ENCODE measurements at places on chromosomes 2 and 18.

DNA sequence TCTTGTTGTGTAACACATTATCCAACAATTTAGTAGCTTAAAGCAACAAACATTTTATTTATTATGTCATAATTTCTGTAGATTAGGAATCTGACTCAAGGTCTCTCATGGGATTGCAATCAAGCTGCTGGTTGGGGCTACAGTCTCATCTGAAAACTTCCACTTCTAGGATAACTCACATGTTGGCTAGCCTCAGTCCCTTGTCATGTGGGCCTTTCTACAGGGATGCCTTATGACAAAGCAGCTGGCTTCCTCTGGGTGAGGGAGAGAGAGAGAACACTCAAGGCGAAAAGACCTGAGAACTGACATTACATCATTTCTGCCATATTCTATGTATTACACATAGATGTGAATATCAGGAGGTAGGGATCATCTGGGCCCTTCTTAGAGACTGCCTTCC lies 317.9 kb upstream of the VRK2 start:
- DNase-seq, result no peak

DNA sequence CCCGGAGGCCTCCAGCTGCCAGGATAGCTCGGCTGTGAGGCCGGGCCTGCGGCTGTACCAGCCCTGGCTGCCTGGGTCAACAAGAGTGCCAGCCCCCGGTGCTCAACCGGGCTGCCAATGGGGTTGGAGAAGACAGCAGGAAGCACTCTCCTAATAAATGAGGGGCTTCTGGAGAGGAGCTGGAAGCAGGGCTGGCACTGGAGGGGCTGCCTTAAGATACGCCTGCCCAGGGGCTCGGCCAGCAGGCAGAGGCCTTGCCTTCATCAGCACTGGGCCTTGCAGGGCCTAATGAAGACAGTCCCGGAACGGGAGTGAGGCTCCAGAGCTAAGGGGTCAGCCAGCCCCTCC lies 73.6 kb downstream of the TEX51 start:
- no peak for DNase-seq

GRCh38 chr18:11261486-11261885 lies 112.1 kb upstream of the PIEZO2 start:
- no peak for DNase-seq

GRCh38 chr2:221850076-221850475 lies 278.0 kb upstream of the EPHA4 start:
- no peak for DNase-seq

DNA sequence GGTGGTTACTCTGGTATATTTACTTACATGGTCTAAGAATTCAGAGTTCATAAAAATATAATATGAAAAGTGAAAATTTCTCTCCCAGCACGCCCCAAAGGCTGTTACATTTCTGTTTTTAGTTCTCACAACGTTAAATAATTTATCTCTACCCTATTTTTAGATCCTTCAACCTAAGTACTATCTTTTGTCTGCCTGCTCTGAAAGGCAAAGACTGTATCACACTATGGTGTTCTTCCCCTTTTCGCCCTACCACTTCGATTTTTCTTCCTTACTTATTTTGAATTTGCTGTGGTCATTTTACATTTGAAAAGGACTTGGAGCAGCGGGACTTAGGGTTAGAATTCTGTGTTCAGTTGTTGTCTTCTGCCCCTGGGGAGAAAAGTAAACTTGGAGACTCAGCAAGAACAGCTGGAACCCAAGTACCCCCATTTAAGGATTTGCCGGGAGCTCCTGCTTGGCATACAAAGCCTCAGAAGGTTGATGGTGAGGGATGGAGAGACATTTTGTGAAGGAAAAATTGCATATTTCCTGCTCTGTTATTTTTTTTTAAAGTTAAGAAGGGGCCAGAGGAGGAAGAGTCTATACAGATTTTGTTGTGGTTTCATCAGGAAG lies 19.0 kb downstream of the ADAM23 start:
- DNase-seq, result no peak

- DNase-seq, result no peak
These were observed 3.9 kb upstream of the SH3RF3 start for GRCh38 chr2:109124982-109125592.

GRCh38 chr2:134705861-134706586 lies 12.8 kb downstream of the TMEM163 start:
- no peak for DNase-seq

- no peak for DNase-seq
These were observed 3.1 kb upstream of the TMEM150A start for GRCh38 chr2:85605406-85606115.

DNA sequence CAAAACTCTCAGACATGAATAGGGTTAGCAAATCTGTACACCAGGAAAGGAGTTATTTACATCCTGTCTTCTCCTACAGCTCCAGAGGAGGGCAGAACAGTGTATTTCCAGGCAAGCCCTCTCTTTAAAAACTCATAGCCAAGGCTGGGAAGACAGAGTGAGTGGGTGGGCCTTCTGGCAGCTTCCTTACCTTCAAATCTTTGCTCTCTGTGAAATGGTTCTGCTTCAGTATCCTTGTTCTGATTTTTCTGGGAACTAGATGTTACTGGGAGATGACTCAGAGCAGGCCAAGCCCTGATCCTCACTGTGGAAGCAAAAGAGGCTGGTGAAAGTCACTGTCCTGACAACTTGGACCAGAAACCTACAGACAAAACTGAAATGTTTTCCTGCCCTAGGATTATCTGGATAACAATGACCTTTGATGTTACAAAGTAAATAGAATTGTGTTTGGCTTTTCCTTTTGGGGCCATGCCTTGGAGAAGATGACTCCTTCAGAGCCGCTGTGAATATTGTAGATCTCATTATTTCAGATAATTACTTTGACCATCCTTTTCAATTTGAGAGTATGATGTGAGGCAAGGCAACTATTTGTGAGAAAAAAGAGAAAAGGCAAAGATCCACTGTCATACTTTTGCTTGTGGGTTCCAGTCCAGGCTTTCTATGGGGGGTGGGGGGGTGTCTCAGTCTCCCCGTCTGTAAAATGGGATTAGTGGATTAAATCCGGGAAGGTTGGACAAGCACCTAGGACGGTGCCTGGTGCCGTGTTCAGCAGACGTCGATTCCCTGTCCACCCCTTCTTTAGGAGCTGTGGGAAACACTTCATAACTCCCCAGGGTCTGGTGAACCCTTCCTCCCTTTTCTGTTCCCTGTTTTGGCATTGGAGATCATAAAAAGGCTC lies 644 bp upstream of the QPCT start:
- no peak for DNase-seq

GRCh38 chr2:219495531-219496122 lies 3.1 kb upstream of the GMPPA start:
- DNase-seq, result no peak

- DNase-seq, result no peak
These were observed 38.7 kb downstream of the PROC start for GRCh38 chr2:127456960-127457359.

DNA sequence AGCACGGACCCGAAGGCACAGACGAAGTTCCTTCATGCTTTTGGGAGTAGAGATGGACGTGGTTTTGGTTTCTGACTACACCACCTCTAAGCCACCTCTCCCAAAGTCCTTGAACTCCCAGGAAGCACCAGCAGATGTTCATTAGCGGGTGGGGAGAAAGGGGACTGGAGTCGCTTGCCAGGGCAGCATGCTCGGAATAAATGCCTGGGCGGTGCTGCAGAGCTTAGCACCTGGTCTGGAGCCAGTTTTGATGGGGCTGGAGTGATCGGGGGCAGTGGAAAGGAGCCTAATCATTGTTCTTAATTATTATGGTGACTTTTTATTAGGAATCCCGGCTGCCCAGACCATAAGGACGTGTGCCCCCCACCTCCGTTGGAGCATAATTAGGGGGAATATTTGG lies 220.8 kb downstream of the TFCP2L1 start:
- no peak for DNase-seq

GRCh38 chr2:127052771-127053691 lies 53.9 kb downstream of the BIN1 start:
- no peak for DNase-seq

DNA sequence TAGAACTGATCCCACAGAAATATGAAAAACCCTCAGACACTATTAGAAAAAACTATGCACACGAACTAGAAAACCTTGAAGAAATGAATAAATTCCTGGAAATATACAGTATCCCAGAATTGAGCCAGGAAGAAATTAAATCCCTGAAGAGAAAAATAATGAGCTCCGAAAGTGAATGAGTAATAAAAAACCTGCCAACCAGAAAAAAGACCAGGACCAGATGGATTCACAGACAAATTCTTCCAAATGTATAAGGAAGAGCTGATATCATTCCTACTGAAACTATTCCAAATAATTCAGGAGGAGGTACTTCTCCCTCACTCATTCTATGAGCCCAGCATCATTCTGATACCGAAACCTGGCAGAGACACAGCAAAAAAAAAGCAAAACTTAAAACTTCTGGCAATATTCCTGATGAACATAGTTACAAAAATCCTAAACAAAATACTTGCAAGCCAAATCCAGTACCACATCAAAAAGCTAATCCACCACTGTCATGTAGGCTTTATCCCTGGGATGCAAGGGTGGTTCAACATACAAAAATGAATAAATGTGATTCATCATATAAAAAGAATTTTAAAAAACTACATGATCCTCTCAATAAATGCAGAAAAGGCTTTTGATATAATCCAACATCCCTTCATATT lies 1397.6 kb upstream of the DDX18 start:
- no peak for DNase-seq

DNA sequence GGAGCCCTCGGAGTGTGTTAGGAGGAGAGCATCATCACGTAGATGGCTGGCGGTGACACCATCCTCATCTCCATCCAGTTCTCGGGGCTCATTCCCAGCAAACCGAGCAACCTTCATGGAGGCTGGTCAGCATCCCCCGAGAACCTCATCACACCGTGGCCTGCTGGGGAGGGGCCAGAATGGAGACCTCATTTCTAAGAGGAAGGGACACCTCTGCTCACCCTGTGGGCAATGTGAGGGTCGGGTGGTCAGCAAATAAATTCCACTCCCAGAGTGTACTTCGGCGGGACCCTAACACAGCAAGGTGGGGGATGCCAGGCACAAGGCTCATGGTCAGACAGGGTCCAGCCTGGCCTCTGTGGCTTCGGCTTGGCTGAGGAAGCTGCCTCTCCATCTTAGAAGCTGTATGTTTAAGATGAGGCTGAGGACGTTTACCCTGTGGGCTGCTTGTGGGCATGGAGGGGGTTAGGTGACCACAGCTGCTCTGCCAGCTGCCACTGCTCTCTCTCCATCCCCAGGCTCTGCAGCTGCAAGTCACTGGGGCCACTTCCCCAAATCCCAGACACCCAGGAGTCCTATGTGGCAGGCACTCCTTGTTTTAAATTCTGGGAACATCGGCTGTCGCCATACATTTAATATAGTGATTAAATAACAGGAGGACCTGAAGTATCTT lies 56.5 kb upstream of the PXDN start:
- DNase-seq, result no peak

GRCh38 chr2:11669454-11670291 lies at the start of gene NTSR2:
TSS of gene NTSR2 (minus strand) at chr2:11670195. CDS start at chr2:11670129, 66 bp downstream.
- no peak for DNase-seq

DNA sequence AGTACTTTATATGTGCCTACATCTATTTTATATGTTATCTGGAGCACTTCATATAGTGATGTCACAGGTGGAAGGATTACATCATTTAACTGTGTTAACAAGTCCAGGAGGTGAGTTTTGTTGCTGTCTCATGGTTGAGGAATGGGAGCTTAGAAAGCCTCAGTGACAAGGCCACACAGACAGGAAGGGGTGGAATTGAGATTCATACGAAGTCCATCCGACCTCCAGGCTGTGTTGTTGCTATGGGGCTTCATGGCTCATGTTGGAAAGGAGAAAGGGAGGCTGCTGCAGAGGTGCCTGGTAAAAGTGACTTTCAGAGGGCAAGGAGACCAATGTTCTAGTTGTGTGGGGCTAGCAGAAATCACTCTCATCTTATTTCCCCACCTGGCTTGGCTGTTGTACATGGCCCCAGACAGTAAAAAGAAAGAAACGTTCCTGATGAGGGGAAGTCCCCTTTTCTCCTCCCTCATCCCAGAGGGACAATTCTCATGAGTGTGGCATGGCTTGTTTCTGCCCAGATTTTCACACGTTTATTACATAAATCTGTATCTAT lies 31.0 kb upstream of the GREB1 start:
- DNase-seq, result no peak

GRCh38 chr2:146540271-146540932 lies 1304.4 kb upstream of the ACVR2A start:
- DNase-seq, result no peak

- no peak for DNase-seq
These were observed 66.5 kb upstream of the CCDC178 start for GRCh38 chr18:33507019-33507418.

- no peak for DNase-seq
These were observed 108.7 kb downstream of the XRCC5 start for GRCh38 chr2:216217904-216218260.

- no peak for DNase-seq
These were observed 523.3 kb downstream of the TRIB2 start for GRCh38 chr2:13240061-13240460.

DNA sequence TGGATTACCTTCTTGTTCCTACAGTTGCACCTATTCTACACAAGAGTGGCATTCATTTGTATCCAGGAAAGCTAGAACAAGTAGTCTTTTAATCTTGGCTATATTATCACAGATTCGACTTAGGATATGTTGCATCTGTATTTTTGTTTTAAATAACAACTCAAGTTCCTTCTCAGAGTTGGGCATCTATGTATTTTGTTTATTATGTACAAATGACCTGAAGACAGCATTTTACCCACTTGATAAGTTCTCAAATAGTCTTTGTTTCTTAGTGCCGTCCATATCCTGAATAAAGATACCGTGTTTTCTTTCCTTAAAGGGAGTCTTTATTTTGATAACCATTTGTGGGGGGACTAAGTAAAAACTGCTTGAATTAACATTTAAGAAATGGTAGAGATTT lies 2.9 kb downstream of the ITPRID2 start:
- no peak for DNase-seq

- DNase-seq, result no peak
These were observed 2.4 kb upstream of the AAK1 start for GRCh38 chr2:69645921-69646320.

GRCh38 chr18:4308576-4308975 lies 146.5 kb downstream of the DLGAP1 start:
- no peak for DNase-seq

GRCh38 chr2:8977758-8978157 lies 25.7 kb downstream of the MBOAT2 start:
- no peak for DNase-seq

GRCh38 chr2:15278296-15278695 lies 282.8 kb downstream of the NBAS start:
- DNase-seq, result no peak

GRCh38 chr2:223594259-223594658 lies 7.9 kb downstream of the SCG2 start:
- no peak for DNase-seq

GRCh38 chr2:25021791-25022362 lies 20.0 kb upstream of the EFR3B start:
- no peak for DNase-seq

GRCh38 chr2:236086971-236087465 lies 81.2 kb downstream of the GBX2 start:
- DNase-seq, result no peak

- DNase-seq, result no peak
These were observed 36.5 kb downstream of the OSR1 start for GRCh38 chr2:19321946-19322345.
